ENCODE measurements at places on chromosomes 2 and 18.

- DNase-seq, result no peak
These were observed 26.5 kb downstream of the CRYGD start for GRCh38 chr2:208097801-208098200.

DNA sequence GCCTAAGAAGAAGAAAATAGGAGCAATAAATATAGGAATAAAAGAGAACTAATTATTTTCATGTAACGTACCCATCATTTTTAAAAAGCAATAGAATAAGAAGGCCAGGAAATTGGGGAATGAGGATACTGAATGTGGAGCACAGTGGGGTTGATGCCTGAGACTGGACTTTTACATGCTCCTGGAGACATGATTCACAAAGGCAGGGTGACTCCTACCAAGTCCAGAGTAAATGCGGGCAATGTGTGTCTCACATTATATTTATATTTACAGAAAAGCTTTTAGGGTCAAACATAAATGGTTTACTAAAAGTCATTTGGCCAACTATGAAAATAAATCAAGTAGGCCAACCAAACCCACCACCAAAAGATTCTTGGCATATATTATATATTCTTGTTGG is 87.9 kb upstream of the COL5A2 start:
- DNase-seq, result no peak

DNA sequence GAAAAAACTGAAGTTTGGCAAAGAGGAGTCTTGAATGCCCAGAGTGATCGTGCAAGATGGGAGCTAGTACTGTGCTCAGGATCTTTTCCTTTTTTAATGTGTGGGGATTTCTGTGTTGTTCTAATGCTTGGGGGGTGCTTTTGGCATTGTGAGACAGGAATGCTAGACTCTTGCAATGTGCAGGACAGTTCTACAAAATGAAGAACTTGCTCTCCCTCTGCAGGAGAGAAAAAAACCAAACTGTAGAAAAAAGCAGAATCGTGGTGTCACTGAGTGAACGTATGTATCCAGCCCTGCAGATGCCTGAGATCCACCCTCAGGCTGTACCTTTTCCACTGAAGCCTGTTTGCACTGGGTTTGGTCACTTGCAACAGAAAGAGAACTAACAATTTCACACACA is 12.1 kb upstream of the TTC39C start:
- no peak for DNase-seq

GRCh38 chr2:203669820-203670219 is 36.6 kb upstream of the CD28 start:
- DNase-seq, result no peak

GRCh38 chr2:119484834-119485233 is 39.4 kb downstream of the SCTR start:
- DNase-seq, result peak; percentile 3

DNA sequence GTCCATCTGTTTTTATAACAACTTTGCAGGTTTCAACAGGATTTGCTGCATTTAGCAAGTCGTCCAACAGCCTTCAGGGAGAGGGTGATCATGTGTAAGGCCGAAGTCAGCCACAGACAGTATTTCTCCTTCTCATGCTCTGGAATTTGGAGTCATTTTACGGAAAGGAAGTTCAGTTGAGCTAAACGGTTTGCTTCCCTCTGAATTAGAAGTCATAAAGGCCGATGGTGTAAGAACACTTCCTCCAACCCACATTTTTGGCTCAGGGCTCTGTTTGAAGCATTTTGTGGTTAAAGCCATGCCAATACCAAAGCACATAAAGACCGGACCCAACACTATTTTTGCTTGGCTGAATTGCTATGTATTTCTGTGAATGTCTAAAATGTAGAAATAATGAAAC is 129.5 kb downstream of the TMEM182 start:
- no peak for DNase-seq

- no peak for DNase-seq
These were observed 411.6 kb downstream of the RND3 start for GRCh38 chr2:150075831-150076230.

GRCh38 chr18:31516437-31516836 is 18.5 kb downstream of the DSG2 start:
- DNase-seq, result no peak

GRCh38 chr2:217151509-217152206 is 291.8 kb upstream of the TNP1 start:
- no peak for DNase-seq

DNA sequence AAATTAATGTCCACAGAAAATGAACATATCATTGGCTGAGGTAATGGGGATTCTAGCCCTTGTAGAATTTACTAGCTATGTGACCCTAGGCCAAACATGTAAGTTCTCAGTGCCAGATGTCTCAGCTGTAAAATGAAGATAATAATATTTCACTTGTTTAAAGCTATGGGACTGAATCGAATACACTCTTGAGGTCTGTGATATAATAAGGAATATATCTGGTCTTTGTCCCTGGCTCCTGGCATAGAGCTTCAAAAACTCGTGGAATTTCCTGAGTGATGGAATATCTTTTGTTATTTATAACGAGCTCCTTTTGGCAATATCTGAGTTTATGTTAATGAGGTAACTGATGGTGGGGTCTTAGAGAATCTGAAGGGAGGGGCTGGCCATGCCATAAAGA is 201.4 kb upstream of the CYP26B1 start:
- DNase-seq, result no peak

DNA sequence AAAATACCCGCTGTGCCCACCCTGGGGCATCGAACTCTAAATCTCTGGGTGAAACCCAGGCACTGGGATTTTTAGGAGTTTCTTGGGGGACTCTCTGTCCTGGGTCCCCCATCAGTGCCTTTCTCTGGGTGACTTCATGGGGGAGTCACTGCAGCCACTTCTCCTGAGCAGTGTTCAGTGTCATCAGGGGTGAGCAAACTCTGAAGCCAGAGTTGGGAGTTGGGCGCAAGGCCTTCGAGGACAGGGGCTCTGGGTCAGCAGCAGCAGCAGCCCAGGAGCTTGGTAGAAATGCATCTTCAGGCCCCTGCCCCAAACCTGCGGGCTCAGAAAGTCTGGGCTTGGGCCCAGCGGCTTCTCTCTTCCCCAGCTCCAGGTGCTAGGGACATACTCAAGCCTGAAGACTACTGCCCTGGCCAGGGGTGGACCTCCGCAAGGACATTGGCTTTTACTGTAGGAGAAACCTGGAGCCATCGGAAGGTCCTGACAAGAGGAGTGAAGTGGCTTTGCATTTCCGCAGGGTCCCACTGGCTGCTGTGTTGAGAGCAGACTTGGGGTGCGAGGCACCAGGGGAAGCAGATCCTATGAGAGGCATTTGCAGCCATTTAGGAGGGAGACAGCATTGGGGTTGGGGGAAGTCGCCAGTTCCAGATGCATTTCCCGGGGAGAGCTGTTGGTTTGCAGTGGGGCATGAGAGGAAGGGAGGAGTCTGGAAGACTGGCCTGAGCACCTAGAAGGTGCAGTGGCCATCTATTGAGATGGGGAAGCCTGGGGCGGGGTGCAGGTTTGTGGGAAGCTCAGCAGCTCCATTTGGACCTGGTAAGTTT is 51.5 kb upstream of the FAHD2A start:
- no peak for DNase-seq
